Vagina (tissue), 2 donors: ENCODE measurements at places on chromosomes 12 and 14.

DNA sequence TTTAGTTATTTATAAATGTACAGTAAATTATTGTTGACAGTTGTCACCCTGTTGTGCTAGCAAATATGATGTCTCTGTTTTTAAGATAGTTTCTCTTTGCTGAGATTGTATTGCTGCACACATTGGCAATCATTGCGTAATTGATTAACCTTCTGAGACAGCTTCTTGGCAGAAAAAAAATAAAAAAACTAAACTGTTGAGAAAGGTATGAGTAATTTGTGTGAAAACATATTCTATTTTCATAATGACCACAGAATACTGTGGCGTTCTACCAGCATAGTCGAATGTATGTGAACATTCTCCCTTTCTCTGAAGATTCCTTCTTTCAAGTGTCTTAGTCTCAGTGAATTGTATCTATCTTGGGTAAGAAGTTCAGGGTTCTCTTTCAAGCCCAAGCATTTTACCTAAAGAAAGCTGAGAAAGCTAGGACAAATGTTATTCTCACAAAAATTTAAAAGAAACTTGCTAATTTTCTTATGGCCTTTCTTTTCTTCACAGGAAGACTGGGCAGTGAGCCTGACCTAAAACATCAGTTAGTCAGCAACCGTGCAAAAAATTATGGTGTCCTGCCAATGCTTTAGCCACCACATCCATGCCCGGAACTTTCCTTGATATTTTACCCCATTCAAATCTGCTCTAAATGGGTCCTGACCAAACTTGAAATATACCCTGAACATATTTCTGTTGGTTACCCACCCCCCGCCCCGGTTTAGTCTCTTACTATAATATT, 69.0 kb upstream of the REP15 start:
- no peak for DNase-seq

DNA sequence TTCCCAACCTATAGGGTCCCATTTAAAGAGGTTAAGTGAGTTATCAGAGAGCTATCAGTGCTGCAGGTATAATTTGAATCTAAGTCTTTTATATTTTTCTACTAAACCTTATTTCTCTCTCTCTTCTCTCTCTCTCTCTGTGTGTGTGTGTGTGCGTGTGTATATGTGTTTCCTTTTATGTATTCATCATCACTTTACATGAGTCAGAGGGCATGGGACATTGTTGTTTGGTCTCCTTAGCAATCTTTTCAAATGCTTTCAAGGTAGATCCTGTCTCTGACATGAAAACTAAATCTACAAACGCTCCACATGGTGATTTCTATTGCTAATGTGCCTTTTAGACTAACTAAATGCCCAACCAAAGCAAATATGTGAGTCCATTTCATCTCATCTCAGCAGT, 459.7 kb downstream of the BTG1 start:
- no peak for DNase-seq

DNA sequence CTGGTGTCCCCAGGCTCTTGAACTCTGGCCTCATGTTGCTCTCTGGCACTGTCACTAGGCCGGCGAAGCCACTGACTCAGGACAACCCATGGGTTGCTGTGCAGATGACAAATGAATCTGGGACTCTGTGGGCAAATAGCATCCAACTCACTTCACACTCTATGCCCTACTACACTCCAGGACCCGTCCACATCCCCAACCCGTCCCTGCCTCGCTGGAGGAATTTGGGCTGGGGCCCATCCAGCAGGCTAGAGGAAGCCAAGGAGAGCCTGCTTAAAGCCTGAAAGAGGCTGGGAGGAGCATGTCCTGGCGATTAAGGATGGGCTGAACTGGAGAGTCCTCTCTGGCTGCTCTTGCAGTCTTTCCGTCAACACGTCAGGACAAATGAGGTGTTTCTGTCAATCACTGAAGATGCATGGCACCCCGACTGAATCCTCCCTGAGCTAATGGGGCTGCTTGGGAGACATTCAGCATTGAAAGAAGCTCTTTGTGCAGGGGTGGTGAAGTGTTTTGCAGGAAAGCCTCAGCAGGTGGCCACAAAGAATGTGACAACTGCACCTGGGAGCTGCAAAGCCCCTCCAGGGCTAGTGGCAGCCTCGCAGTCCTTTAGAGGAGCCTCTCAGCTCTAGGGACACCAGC, 71.7 kb downstream of the ANO2 start:
- DNase-seq = peak; percentile 72

- no peak for DNase-seq
Measured at GRCh38 chr12:118035190-118036041, 18.9 kb downstream of the RFC5 start.

- DNase-seq = no peak
Measured at GRCh38 chr12:71641390-71641789, 22.3 kb downstream of the ZFC3H1 start.
